ENCODE measurements at places on chromosomes 2 and 18.

GRCh38 chr2:121907928-121908327, 152.5 kb downstream of the TSN start:
- DNase-seq = no peak

GRCh38 chr18:24502667-24503523, 42.5 kb downstream of the HRH4 start:
- DNase-seq = no peak

- DNase-seq = no peak
These were observed 75.9 kb downstream of the RAD51AP2 start for GRCh38 chr2:17442334-17442733.

- no peak for DNase-seq
These were observed 65.7 kb upstream of the RTN4 start for GRCh38 chr2:55115761-55116597.

DNA sequence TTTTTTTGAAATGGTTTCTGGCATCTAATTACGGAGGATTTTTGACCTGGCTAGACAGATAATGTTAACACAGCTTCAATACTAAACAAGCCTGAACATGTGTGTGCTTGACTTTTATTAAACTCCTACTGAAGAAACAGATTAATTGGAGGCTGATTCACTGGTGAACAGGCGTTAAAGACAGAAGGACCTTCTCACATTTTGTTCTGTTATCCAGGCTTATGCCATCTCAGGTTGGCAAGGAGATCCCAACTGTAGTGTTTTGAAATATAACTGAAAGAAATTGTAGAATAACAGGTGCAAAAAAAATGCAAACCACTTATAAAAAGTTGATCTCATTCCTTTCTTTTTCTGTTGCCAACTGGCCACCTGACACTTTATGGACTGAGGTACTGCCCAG, 269.6 kb downstream of the ARHGAP15 start:
- DNase-seq = no peak

GRCh38 chr2:230908092-230908594, 16.9 kb downstream of the GPR55 start:
- DNase-seq = no peak

DNA sequence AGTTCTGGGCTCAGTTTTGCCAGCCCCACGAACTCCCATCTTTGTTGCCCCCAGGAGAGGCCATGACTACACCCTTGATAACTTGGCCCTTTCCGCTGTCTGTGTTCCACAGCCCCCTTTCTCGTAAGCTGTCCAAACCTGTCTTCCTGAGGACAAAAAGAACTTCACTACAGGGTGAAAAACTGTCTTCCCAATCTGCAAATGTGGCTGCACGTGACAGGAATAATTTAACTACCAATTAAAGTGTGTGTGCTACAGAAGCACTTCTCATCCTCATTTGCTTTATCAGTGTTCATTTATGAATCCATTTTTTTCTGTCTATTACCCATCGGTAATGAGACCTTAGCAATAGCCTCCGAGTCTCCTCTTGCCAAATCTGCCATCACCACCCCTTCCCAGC, 9.1 kb upstream of the ALPK2 start:
- DNase-seq = no peak

GRCh38 chr18:49170925-49171505, 220.2 kb upstream of the SMAD7 start:
- DNase-seq = no peak

DNA sequence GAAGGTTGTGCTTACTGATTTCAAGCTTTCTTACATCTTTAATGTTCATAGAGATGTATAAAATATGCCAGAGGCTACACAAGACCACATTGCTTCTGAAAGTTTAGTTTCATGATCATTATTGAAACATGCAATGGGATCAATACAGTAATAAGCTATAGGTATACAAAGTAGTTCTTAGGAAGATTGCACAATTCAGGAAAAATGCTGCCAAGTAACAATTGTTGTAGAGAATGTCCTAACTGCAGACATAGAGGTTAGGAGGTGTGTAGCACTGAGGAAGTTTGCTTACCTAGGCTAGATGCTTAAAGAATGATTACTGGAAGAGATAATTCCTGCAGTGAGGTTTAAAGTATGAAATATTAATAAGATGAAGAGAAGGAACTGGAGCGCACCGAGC, 259.5 kb upstream of the CYRIA start:
- DNase-seq = no peak

GRCh38 chr2:207253666-207254345, 88.1 kb upstream of the KLF7 start:
- no peak for DNase-seq

DNA sequence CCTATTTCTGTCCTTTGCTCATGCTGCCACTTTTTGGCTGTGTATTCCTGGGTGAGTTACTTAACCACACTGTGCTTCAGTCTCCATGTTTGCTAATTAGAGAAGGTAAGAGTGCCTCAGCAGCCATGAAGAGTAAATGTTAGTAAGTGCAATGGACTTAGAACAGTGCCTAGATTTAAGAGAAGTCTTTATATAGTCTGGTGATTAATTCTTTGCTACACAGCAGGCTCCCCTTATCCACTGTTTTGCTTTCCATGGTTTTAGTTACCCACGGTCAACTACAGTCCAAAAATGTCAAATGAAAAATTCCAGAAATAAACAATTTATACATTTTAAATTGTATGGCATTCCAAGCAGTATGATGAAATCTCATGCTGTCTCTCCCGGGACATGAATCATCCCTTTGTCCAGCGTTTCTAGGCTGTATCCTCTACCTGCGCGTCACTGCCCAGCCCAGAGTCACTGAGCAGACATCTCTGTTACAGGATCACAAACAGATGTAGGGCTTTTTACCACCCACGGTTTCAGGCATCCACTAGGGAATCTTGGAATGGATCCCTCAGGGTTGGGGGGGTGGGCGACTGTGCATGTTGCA, 91.0 kb downstream of the CTIF start:
- DNase-seq = no peak

DNA sequence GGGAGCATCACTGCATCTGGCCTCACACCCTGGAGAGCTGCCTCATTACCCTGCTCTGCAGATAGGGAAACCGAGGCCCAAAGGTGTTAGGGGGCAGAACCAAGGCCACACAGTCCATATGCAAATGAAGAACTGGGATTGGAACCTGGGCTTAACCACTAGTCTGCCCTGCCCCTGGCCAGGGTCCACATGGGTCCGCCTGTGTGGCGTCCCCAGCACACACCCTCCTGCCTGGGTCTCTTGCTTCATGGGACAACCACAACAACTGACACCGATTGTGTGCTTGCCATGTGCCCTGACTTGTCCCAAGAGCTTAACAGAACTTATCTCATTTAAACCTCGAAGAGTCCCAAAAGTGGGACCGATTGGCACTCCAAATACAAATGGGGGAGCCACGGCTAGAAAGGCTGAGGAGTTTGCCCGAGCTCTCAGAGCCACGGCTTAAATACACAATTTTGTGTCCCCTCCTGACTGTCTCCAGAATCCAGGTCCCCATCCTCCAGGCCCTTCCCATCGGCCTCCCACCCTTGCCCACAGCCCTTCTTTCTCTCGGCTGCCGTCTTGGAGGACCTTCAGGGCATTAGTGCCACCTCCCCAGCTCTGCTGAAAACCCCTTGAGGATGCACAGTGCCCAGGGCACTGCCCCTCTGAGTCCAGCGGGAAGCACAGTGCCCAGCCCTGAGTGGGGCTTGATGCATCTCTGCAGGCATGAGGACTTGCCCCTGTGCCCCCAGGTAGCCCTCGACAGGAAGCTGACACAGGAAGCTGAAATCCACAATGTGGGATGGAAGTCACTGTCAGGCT, 5.8 kb upstream of the DUSP2 start:
- DNase-seq = no peak

GRCh38 chr18:77469131-77469530, 219.5 kb downstream of the GALR1 start:
- no peak for DNase-seq

DNA sequence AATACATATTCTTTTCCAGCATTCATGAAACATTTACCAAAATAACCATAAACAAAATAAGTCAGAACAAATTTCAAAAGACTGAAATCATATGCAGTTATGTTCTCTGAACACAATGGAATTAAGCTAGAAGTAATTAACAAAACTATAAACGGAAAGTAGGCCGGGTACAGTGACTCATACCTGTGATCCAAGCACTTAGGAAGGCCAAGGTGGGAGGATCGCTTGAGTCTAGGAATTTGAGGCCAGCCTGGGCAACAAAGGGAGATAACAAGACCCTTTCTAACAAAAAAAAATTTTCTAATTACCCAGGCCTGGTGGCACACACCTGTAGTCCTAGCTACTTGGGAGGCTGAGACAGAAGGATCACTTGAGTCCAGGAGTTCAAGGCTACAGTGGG, 14.9 kb downstream of the ATAD2B start:
- DNase-seq = no peak

DNA sequence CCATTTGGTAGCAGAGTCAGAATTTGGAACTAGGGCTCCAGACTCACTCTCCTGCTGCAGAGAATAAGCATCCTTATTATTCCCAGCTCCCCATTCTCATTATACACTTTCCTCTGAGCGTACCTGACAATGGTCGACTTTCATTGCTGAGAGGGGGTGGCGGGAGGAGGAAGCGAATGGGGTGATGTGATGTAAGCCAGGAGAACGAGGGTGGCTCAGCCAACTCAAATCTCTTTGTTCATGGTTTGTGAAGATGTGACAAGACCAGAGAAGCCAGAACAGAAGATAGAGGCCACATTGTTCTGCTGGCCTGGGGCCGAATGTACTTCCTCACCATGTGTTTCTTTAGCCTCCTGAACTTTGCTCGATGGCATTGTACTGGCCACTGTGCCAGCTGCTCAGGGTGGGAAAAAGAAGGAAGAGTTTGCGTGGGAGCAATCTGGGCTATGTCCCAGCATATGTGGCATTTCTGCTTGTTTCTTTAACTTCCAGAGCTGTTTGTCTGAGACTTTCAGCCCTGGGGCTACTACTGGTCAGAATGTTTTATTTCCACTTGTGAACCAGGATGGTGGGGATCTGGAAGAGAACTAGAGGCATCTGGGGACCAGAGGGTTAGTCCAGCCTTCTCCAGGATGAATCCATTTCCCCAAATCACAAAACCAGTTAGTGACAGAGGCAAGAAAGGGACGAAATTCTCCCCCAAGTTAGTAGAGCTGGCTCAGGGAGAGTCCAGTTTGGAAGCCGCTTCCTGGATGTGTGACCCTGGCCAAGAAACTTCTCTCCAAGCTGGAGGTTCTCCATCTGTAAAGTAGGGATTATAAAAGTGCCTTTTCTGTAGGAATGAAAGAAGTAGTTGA, 62.6 kb downstream of the MOGAT1 start:
- DNase-seq = no peak

- no peak for DNase-seq
These were observed 51.4 kb downstream of the ITGAV start for GRCh38 chr2:186641132-186641806.

DNA sequence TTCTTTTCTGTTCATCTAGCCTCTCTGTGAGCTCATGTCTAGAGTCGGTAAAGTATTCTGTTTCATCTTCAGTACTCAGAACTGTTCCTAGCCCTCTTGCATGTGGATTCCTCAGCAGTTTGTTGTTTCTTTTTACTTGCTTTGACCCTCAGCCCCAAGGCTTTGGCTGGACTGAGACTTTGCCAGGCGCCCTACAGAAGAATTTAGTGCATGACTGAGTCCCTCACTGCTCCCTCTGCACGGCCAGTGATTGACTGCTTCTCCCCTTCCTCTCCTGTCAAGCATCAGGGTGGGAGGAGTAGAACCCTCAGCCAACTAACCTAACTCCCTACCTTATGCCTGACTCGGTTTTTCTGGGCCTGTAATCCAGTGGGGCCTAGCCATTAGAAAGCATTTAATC, 109.8 kb downstream of the ESCO1 start:
- DNase-seq = no peak
